ENCODE measurements at places on chromosomes 5 and 9.

DNA sequence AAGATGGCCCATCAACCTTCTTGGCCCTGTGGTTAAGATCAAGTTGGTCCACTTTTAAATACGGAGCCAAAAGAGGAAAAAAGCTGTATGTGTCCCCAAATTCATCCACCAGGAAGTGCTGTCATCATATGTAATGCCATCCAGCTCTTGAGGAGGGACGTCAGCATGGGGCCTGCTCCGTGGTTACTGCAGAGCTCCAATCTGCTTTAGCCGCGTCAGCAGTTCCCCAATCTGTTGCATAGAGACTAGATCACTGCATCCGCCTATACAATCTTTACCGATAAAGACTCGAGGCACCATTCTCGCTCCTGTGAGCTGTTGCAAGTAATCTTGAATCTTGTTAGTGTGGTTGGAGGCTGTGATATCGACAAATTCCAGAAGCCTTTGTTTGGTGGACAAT is 65.7 kb downstream of the GABRA6 start:
- H3K36me3 ChIP-seq = no peaks in the 10 kb centered on the region
- H3K4me1 ChIP-seq = no peaks in the 10 kb centered on the region
- no peak for DNase-seq
- no peak overlapping the region for H3K27ac ChIP-seq

DNA sequence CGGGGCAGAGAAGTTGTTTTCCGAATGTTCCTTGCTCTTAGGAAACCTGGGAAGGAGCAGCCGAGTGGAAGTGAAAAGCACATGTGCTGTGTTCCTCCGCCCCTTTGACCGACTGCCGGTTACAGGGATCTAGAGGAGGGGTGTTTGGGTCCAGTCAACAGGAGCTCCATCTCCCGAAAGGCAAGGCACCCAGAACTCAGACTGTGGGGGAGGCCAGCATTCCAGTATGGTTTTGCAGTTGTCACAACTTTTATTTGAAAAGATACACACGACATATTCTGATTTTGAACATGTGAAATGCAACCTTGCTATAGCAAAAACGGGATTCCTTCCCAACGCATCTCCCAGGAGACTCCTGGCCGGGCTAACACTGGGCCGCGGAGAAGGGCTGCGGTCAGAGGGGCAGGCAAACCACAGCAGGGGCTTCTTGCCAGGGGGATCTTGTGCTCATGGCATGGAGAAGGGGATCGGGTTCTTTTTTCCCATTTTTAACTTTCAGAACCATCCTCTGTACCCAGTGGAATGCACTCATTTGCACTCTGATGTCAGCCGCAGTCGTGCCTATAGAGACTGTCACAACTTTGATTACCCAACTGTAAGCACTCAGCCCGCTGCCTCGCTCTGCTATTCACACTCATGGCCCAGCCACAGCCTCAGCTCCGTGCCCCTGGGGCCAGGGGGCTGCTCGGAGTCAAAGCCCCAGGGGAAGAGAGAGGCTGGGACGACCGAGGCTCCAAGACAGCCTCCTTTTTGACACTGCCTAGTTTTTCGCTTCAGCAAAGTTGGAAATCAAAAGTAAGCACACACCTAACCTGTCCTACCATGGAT is 3.9 kb downstream of the QRFP start:
- no peak overlapping the region for H3K4me3 ChIP-seq
- no peak for DNase-seq
- H3K36me3 ChIP-seq = no peaks in the 10 kb centered on the region
- peaks cover 46% of the 10 kb centered on the region for H3K4me1 ChIP-seq

DNA sequence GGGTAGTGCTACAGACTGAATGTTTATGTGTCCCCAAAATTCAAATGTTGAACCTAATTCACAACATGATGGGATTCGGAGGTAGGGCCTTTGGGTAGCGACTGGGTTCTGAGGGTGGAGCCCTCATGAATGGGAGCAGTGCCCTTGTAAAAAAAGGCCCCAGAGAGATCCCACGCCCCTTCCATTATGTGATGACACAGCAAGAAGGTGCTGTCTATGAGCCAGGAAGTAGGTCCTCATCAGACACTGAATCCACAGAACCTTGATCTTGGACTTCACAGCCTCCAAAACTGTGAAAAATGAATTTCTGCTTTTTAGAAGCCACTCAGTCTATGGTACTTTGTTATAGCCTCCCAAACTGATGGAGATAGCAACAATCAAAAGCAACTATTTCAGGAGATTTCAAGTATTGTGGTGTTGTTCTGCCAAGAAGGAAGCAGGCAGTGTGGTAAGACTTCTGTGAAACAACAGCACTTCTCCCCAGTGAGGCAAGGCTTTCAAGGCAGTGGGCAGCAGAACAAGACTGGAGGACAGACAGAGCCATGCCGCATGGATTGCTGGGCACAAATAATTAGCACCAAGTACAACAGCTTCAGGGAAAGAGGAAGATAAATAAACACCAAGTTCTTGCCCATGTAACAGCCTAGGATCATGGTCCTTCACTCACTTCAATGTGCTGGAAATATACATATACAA is 76.1 kb downstream of the OR2K2 start:
- no peaks in the 10 kb centered on the region for H3K27me3 ChIP-seq
- H3K4me3 ChIP-seq = no peak overlapping the region
- H3K27ac ChIP-seq = no peak overlapping the region
- H3K4me1 ChIP-seq = no peaks in the 10 kb centered on the region

DNA sequence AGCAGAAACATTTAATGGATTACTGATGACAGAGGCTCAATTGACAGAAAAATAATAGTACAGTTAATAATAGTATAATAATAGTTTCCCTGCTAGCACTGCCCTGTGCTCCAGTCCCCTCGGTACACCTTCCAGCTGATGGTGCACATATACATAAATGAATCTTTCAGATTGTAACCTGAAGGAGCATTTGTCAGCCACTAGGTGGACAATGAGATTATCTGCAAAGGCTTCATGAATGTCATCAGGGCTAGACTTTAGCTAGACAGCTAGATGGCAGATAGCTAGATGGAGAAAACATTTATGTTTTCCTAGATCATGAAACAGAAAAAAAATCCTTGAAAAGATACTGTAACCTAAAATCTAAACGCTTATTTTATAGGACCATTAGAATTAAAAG is 304.4 kb upstream of the SMC2 start:
- no peaks in the 10 kb centered on the region for H3K27me3 ChIP-seq
- H3K27ac ChIP-seq = no peak overlapping the region
- no peaks in the 10 kb centered on the region for H3K36me3 ChIP-seq
- H3K4me3 ChIP-seq = no peak overlapping the region

DNA sequence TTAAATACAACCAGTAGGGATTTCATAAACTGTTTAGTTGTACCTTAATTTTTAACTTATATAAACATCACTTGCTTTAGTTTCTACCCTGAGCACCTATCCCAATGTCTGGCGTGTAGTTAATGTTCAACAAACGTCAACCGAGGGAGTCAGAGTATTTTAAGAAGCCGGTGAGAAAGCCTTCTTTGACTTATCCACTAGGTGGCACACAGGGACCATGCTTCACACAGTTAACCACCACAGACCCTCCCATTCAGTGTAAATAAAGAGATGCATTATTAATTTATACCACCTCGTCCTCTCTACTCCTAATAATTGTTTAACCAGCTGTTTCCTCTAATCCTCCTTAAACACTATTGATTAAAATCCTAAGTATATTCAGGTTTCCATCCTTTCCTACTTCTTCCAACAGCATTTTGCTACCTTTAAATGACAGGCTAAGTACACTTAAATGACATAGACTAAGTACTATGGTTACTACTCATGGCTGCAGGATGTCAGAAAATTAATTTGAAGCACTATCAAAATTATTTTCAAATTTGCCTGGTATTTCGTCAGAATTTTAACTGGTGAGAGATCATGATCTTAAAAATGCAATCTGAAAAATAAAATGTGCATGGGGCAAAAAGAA is 2.3 kb downstream of the HAPLN1 start:
- no peak for DNase-seq
- peaks cover 15% of the 10 kb centered on the region for H3K4me1 ChIP-seq
- no peak overlapping the region for H3K4me3 ChIP-seq
- H3K36me3 ChIP-seq = no peaks in the 10 kb centered on the region
- H3K27ac ChIP-seq = no peak overlapping the region

DNA sequence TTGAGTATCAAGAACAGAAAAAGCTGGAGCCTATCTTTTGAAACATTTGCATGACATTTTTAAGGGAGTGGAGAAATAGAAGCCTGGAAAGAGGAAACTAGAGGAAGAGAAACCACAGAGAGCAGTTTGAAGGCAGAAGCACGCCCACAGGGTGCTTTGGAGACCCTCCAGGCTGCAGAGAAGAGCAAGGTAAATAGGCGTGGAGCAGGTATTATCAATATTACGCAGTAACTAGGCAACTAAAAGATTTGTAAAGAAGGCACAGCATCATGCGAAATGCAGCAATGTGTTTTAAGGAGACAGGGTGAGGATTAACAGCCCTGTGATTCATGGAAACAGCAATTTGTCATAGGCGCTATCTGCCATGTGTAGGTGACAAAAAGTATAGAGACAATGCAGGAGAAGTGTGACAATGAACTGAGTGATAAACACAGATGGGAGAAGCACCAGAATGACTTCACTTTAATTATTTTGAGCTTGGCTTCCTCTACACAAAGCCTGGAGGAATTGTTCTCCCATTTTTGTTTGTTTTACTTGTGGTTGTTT is 281.2 kb downstream of the BRINP1 start:
- H3K27me3 ChIP-seq = no peaks in the 10 kb centered on the region
- no peak overlapping the region for H3K4me3 ChIP-seq
- no peaks in the 10 kb centered on the region for H3K36me3 ChIP-seq
- DNase-seq = no peak
- no peak overlapping the region for H3K27ac ChIP-seq

GRCh38 chr9:15248081-15248480 is 58.9 kb downstream of the TTC39B start:
- no peak overlapping the region for H3K27ac ChIP-seq
- peaks cover 42% of the 10 kb centered on the region for H3K4me1 ChIP-seq
- H3K4me3 ChIP-seq = no peak overlapping the region
- no peaks in the 10 kb centered on the region for H3K36me3 ChIP-seq
- H3K27me3 ChIP-seq = no peaks in the 10 kb centered on the region
- DNase-seq = no peak

- no peaks in the 10 kb centered on the region for H3K36me3 ChIP-seq
- no peak overlapping the region for H3K4me3 ChIP-seq
- no peaks in the 10 kb centered on the region for H3K4me1 ChIP-seq
- no peak overlapping the region for H3K27ac ChIP-seq
Measured at GRCh38 chr9:132365986-132366385, 11.2 kb upstream of the SETX start.

DNA sequence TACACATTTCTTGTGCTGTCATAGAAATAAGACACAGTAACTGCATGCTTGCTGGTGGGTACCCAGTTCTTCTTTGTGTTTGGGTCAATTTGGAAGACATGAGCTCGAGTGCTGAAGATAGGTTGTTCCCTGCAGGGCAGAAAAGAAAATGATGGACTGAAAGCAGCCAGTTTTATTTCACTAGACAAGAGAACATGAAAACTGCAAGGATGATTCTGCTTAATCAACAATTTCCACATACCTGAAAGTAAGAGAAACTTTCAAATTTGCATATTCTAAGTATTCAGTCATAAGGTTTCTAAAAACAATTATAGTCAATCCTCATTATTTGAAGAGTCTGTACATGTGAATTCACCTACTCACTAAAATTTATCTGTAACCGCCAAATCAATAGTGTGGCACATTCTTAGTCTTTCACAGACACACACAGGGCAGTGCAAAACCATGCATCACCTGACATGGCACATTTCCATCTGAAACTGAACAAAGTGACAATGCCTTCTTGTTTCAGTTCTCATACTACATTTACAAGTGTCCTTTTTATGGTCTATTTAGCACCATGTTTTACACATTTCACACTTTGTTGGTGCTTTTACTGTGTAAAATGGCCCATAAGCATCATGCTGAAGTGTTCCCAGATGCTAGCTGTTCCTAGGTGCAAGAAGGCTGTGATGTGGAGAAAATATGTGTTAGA is 56.9 kb downstream of the HOMER1 start:
- H3K27me3 ChIP-seq = no peaks in the 10 kb centered on the region
- no peaks in the 10 kb centered on the region for H3K4me1 ChIP-seq
- no peak for DNase-seq
- no peak overlapping the region for H3K27ac ChIP-seq
- no peak overlapping the region for H3K4me3 ChIP-seq

- H3K27ac ChIP-seq = no peak overlapping the region
- H3K4me3 ChIP-seq = no peak overlapping the region
- H3K4me1 ChIP-seq = peaks cover 7% of the 10 kb centered on the region
- no peaks in the 10 kb centered on the region for H3K27me3 ChIP-seq
- no peaks in the 10 kb centered on the region for H3K36me3 ChIP-seq
Measured at GRCh38 chr9:108211411-108211955, 644.3 kb downstream of the ACTL7B start.

GRCh38 chr9:126166866-126167265 is 159.8 kb upstream of the MVB12B start:
- H3K27me3 ChIP-seq = no peaks in the 10 kb centered on the region
- H3K36me3 ChIP-seq = no peaks in the 10 kb centered on the region
- no peak overlapping the region for H3K27ac ChIP-seq
- H3K4me1 ChIP-seq = no peaks in the 10 kb centered on the region
- H3K4me3 ChIP-seq = no peak overlapping the region
- DNase-seq = peak; percentile 52

DNA sequence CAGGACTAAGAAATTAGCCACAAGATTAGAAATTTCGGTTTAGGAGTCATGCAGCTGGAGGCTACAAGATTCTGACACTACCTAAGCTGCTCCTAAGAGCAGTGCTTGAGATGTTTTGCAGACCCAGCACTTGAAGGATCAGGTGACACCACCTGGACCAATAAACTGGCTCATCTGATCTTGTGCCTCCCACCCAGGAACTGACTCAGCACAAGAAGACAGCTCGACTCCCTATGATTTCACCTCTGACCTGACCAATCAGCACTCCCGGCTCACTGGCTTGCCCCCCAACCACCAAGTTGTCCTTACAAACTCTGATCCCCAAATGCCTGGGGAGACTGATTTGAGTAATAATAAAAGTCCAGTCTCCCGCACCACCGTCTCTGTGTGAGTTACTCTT is 170.4 kb downstream of the TTC39B start:
- H3K36me3 ChIP-seq = no peaks in the 10 kb centered on the region
- no peak for DNase-seq
- no peaks in the 10 kb centered on the region for H3K4me1 ChIP-seq

DNA sequence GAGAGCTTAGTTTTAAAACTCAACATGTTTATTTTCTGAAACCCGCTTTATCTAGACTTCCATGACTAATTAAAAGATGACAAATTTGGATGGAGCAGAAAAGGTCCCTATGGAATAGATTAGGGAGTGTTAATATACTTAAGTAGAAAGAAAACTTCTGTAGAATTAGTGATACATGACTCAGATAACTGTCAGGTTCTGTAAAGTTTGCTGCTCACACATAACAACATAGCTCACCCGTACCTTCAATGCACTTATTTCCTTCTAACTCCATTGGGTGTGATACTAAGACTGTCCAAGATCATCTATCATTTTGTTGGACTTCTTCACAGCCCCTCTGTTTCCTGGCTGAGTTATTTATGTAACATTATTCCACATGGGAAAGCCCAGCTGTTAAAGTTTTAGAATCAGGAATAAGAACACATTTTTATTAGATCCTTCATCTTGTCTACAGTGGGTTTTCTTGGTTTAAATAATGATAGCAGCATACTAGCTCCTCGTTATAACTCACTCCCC is 27.8 kb downstream of the TMEM167A start:
- H3K4me1 ChIP-seq = no peaks in the 10 kb centered on the region
- no peak overlapping the region for H3K27ac ChIP-seq
- DNase-seq = no peak
- no peaks in the 10 kb centered on the region for H3K27me3 ChIP-seq
